T-cell (primary cell): ENCODE measurements at places on chromosomes 4 and X.
A peak's percentile ranks its signal among the peaks of the same experiment; 100 is the strongest.

GRCh38 chrX:129650183-129650689 lies 4.5 kb downstream of the APLN start:
- no peak for DNase-seq

DNA sequence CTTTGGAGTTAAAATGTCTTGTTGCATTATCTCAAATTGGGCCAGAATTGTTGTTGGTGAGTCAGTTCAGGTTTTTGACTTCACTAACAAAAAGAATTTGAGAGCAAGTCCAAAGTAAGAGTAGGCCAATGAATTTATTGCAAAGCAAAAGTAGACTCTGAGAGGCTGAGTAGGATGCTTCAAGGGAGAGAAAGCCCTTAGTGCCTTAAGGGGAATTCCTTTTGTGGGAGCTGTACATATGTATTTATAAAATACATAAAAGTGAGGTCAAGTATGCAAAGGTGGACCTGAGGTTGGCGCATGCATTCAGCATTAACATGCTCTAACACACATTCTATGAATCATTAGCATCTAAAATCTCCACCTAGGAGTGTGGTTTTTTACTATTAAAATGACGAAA lies 565.4 kb downstream of the GRXCR1 start:
- DNase-seq: no peak

DNA sequence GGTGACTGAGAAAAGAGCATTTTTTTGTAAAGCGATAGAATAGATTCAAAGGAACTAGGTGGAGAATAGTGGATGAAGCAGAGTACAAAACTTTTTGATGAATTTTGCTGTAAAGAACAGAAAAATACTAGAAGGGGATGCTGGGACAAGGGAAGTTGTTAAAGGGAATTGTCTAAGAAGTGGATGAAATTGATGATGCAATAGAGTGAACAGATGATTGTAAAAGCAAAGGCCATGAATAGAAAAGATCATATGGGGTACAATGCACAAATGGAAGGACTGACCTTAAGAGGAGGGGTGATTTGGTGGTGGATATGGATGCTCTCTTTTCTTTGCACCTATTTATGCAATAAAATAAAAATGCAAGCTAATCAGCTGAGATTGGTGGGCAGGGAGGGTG lies 262.7 kb upstream of the MAD2L1 start:
- no peak for DNase-seq

DNA sequence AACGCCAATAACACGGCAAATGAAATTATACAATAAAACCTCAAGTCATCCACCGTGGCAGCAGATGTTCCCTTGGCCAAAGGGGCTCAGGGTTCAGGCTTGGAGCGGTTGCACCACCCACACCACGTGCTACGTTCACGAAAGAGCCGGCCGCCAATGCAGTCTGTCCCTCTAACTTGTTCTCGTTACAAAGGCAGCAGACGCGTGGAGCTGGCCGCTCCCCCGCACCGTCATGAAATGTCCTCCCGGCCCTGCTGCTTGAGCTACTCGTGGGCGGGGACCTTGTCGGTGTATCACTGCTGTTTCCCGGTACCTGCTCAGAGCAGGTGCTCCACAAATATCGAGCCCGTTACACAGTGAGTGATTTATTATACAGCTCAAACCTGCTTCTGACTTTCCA lies 36.4 kb upstream of the MAN2B2 start:
- DNase-seq: no peak

DNA sequence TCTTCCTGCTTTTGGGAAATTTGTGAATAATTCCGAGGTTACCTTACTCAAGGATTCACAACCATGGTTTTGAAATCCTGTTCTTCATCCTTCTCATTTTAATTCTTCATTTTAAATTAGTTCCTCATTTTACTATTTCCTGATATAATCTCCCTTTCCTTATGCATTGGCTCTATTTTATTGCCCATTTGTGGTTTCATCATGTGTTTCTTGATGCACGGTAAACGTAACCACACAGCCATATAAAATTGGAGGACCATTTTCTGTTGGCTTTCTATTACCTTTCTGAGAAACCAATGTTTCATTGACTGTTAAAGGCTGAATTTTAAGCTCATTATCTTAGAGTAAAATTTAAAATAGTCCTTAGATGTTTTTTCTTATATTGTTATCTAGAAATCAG lies 100.3 kb upstream of the NDST4 start:
- no peak for DNase-seq

- DNase-seq: no peak
Measured at GRCh38 chr4:78121338-78121904, 64.3 kb downstream of the FRAS1 start.

- peak; percentile 64 for DNase-seq
Measured at GRCh38 chr4:82429728-82430192, 502 bp downstream of the HNRNPDL start.

DNA sequence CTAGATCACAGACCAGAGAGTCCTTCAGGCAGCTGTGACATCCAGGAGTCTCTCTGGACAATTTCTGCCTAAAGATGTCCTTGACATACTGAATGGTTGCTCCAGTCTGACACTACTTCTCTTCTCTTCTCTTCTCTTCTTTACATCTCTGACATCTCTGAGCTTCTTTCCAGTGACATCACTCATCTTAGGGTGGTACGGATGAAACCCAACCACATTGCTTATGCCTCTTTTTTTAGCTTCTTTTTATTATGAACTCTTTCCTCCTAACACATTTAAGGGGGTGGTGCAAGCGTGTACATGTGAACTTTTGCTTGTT lies 39.4 kb upstream of the IRF2 start:
- DNase-seq: no peak

GRCh38 chr4:170127758-170128157 lies 38.0 kb upstream of the AADAT start:
- DNase-seq: no peak

DNA sequence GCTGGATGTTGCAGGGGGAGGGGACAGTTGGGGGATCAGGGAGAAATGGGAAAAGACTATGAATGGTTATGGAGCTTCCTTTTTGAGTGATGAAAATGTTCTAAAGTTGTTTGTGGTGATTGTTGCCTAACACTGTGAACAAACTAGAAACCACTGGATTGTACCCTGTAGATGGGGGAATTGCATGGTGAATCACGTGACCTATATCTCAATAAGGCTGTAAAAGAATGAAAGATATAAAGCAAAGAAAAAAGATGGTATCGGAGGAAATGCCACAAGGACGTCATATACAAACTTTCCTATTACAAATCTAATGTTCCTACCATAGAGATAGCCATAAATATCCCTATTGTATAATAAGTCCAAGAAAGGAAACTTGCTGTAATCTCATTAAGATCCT lies 20.6 kb upstream of the CT55 start:
- DNase-seq: no peak

GRCh38 chrX:38890963-38891362 lies 89.7 kb downstream of the MID1IP1 start:
- DNase-seq: no peak

- no peak for DNase-seq
Measured at GRCh38 chr4:126965877-126966276, 666.9 kb upstream of the INTU start.

DNA sequence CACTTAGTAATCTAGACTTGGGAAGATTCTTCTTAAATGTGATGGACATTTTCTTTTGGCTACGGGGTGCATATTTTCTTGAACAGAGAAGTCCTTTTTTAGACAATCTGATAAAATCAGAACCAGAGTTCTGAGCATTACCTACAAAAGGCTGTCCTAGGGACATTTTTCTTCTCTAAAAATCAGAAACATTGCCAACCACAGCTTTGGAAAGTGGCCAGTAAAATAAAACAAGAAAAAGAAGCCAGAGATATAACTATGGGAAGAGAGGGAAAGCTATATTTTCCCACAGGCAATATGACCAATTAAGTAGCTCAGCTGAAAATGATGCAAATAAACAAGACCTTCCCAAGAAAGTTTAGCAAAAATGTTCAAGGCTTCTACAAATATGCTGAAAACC lies 55.9 kb downstream of the MXRA5 start:
- no peak for DNase-seq

GRCh38 chr4:26217961-26218676 lies 102.7 kb upstream of the RBPJ start:
- no peak for DNase-seq

DNA sequence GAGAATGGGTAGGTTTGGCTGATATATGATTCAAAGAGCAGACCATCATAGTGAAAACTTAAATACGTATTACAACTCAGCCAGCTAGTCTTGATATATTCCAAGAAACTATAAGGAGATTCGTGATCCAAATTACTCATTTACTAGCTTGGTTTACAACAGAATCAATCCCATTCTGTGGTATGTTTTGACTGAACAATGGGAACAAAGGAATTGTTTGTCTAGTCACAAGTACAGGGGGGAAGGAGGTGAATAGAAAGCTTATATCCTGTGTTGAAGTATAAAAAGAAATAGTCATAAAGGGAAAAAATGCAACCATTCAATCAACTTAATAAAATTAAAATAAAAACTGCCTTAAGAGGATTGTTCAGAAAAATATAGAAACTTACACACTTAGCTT lies 17.0 kb downstream of the C4orf54 start:
- no peak for DNase-seq

GRCh38 chrX:28946846-28947245 lies 359.6 kb downstream of the IL1RAPL1 start:
- DNase-seq: no peak

DNA sequence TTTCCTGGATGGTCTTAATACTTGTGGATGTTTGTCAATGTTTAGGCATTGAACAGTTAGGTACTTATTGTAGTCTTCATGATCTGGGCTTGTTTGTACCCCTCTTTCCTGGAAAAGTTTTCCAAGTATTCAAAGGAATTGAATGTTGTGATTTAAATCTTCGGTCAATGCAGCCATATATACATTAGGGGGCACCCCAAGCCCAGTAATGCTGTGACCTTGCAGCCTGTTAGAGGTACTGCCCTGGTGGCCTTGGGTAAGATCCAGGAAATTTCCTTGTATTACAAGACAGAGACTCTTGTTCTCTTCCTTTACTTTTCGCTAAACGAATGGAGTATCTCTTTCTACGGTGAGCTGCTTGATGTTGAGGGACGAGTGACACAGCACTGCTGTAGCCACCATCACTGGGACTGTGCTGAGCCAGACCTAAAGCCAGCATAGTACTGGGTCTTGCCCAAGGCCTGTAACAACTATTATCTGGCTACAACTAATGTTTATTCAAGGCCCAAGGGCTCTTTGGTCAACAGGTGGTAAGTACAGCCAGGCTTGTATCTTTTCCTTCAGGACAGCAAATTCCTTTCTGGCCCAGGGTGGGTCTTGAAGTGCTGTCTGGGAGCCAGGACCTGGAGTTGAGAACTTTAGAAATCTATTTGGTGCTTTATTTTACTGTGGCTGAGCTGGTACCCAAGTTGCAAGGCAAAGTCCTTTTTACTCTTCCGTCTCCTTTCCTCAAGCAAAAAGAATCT lies 118.3 kb upstream of the ATOH1 start:
- no peak for DNase-seq

DNA sequence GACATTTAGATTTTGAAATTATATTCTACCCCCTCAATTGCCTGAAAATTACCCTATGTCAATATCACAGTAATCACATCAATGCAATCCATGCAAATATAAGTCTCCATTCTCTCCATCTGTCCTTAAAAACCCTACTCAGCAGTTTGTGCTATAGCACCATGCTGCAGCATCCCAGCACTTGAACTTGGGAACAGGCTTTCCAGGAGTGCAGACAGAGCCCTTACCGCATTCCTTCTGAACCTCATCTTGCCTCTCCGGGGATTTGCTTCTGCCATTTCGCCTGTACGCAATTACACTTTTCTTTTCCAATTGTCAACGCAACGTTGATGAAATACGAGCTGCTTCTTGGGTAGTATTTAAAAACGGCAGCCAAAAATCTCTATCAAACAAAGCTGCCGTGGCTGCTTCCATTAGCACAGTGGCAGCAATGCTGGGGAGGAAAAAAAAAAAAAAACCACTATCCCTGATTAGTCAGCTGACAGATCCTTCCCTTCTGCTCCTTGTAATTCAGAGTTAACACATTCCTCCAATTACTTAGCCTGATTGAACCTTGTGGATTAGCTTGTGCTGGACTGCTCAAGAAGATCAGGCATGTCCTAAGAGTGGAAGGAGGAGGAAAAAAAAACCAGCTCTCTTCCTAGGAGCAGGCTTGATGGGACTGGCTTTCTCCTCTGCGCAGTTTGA lies 65.6 kb downstream of the MCF2 start:
- DNase-seq: no peak

DNA sequence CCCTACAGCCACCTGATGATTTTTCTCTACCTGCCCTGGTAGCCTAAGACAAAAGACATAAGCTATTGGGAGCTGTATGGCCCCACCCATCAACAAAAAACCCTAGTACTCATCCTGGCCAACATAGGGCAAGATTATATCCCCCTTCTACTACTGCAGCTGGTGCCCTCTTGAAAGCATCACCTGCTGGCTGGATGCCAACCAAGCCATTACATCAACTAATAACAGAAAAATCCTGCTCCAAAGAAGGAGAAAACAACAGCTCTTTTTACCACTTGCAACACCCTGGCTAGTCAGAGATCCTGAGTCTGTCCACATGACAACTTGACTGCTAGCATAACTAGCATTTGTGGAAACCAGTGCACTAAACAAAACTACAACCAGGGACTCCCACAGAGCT lies 43.6 kb upstream of the UPRT start:
- DNase-seq: no peak

DNA sequence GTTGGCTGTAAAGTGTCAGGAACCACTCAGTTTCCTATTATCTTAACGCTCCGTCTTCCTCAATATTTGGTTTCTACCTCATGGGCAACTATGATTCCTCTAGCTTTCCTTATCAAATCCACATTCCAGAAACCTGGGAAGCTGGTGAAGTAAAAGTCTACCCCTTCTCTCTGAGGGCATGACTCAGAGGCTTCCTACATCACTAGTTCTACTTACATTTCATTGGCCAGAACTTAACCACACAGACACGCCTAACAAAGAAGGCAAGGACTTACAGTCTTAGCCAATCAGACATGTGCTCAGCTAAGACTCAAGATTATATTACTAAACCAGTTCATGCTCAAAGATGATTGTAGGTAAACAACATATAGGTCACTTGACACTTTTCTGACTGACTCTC lies 30.4 kb downstream of the COX7B2 start:
- no peak for DNase-seq

GRCh38 chrX:41276661-41277506 lies 57.1 kb upstream of the DDX3X start:
- DNase-seq: peak; percentile 6

DNA sequence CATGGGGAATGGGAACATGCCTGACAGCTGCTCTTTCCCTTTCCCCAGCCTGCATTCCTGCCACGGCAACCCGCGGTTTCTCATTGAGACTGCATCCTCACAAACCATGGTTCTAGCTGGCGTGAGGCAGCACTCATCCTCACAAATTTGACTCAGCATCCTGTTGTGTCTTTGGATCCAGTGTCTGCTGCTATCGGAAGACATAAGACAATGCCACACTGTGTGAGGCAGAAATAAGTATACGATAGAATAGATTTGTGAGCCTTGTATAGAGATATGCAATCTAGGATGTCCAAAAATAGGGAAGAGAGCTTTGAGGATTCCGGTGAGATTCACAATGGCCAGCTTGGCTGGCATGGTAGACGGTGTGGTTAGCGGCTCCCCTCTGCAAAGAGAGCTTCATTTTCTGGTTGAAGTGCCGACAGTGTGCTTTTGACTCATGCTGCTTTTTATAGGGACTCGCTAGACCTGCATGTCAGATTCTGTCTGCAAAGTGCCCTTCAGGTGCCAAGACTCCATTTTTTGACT lies 161.3 kb upstream of the PSAPL1 start:
- DNase-seq: no peak
